ENCODE measurements at places on chromosomes 6 and 20.

DNA sequence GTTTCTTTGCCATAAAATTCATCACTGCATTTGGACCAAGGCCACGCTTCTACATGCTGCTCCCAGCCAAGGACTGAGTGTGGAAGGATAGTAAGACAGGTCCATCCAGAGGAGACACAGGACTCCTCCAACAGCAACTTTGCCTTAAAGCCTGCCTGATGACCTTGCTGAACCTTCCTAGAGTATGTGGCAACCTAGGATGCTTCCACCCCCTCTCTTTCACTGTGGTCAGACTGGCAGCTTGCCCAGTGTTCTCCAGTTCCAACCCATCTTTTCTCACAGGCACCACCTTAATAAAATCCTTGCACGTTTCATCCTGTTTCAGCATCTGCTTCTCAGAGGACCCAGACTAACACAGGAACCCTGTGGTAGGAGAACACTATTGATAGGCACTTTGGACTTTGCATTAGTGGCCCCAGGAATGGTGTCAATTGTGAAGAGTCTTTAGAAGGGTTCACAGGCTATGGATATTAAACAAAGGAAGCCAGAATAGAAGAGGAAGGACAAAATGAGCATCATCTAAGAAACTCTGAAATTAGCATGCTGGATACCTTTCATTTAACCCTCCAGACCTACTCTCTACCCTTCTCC is 2.4 kb upstream of the PKHD1 start:
- no peak for DNase-seq

DNA sequence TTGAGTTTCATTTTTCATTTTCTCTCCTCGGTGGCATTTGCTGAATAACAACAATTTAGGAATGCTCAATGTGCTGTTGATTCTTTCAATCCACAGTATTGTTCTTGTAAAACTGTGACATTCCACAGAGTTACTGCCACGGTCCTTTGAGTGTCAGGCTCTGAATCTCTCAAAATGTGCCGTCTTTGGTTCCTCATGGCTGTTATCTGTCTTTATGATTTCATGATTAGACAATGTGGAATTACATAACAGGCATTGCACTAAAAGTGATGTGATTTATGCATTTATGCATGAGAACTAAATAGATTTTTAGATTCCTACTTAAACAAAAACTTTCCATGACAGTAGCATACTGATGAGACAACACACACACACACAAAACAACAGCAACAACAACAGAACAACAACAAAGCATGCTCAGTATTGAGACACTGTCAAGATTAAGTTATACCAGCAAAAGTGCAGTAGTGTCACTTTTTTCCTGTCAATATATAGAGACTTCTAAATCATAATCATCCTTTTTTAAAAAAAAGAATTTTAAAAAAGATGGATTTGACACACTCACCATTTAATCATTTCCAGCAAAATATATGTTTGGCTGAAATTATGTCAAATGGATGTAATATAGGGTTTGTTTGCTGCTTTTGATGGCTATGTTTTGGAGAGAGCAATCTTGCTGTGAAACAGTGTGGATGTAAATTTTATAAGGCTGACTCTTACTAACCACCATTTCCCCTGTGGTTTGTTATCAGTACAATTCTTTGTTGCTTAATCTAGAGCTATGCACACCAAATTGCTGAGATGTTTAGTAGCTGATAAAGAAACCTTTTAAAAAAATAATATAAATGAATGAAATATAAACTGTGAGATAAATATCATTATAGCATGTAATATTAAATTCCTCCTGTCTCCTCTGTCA is 88.1 kb downstream of the SNAP25 start:
- DNase-seq, result no peak

DNA sequence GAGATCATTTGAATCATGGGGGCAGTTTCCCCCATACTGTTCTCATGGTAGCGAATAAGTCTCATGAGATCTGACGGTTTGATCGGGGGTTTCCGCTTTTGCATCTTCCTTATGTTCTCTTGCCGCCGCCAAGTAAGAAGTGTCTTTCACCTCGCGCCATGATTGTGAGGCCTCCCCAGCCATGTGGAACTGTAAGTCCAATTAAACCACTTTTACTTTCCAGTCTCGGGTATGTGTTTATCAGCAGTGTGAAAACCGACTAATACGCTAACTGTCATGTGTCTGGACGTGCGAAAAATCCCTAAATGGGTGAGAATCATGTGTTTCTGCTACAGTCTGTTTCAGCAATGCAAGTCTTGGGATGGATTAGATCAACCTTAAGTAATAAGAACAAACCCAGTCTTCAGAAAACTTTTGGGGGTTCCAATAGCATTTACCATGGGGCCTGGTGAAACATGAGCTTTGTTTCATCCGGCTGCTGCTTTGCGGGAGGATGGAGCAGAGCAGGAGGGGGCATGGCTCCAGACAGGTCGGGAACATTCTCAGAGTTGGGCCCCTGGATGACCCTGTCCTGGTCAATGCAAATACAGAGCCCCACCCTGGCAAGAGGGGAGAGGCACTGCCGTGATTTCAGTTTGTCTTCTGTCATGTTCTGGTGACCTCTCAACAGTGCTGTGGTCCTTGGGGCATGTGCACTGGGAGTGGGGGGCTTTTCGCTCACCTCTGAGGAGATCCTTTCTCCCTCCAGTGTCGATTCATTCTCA is 41.5 kb downstream of the CTCFL start:
- DNase-seq, result no peak

- DNase-seq, result no peak
Measured at GRCh38 chr6:25242567-25242966, 36.6 kb upstream of the CARMIL1 start.

GRCh38 chr6:163764565-163764964 is 350.0 kb downstream of the QKI start:
- no peak for DNase-seq

Measured in stimulated activated CD8-positive, alpha-beta memory T cell treated with anti-CD3 and anti-CD28 coated beads, Interleukin-15, amount 100 ng/mL, for 4 hours (primary cell).